ENCODE measurements at places on chromosomes 4 and X. TPM values are rescaled to one million over a fixed set of nuclear protein-coding genes. Genes with fewer than 3 reads are reported as not detected.

The SLC4A4 gene
- 1.8 TPM for total RNA-seq

The C4orf50 gene
- total RNA-seq, result not detected

The SPARCL1 gene
- total RNA-seq, result not detected

The MAGEA6 gene
- 11.5 TPM for total RNA-seq

The VEGFD gene
- total RNA-seq, result 0.22 TPM

The NPY2R gene
- total RNA-seq, result not detected

The GAGE12J gene
- total RNA-seq, result not detected

The CXCL11 gene
- 0.13 TPM for total RNA-seq

Data from A549 treated with Mapracorat at 1 μM for 4 hours (cell line).